Activated CD4-positive, alpha-beta T cell treated with anti-CD3 and anti-CD28 coated beads, Interleukin-2, Interleukin-4, amounts not matched to agents 100 ng/mL and 50 ng/mL, durations not matched to agents 16 hours and 8 hours (primary cell): ENCODE measurements at places on chromosomes 4 and X.

GRCh38 chr4:119070301-119070700 lies 65.3 kb upstream of the MYOZ2 start:
- DNase-seq, result no peak

- no peak for DNase-seq
Observed at GRCh38 chrX:34238896-34239295, 106.8 kb upstream of the FAM47A start.

DNA sequence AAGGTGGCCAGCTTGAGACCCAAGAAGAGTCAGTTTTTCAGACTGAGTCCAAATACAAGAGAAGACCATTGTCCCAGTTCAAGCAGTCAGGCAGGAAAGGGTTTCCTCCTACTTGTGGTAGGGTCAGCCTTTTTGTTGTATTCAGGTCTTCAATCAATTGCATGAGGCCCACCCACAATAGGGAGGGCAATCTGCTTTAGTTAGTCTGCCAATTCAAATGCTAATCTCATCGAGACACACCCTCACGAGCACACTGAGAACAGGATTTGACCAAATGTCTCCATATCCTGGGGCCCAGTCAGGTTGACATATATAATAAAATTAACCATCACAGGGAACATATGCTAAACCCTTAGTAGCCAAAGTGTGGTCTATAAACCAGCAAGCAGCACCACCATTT lies 75.3 kb upstream of the FRMPD3 start:
- DNase-seq, result no peak

- DNase-seq, result no peak
Observed at GRCh38 chrX:97474933-97475332, 591.2 kb downstream of the RPA4 start.

DNA sequence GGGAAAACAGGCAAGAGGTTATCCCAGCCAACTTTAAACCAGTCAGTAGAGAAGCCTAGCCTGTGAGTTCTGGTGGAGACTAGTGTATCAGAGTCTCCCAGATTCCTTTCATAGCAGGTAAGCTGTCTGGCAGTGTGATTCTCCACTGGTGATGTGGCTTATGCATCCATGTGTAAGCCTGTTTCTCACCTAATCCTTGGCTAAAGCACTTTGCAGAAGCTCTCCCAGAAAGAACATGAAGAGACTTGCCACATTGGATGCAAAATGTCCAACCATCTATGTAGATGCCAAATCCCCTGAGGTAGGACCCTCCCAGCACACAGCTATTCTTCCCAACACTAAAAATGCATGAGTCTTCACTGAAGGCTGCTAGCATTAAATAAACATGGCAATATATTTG lies 111.7 kb downstream of the CHRNA9 start:
- no peak for DNase-seq

- DNase-seq, result no peak
Observed at GRCh38 chr4:13511101-13511500, 27.0 kb upstream of the RAB28 start.

GRCh38 chr4:112361181-112361791 lies 64.1 kb downstream of the ALPK1 start:
- DNase-seq, result no peak

DNA sequence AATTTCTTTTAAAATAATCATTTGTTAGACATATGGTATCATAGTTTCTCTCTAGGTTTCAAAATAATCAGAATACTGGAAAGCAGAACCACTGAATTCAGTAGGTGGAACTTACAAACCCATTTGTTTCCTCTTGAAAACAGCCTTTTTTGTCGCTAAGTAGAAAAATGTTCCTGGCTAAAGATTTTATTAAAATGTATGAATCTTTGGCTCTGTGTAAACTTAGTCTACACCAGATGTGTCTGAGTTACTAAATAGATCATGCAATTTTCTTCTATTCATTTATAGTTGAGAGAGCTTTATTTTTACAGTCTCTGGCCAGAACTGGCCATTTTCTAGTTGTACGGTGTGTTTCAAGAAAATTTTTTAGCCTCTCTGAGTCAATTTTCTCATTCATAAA lies 1.0 kb downstream of the CYSLTR1 start:
- no peak for DNase-seq

DNA sequence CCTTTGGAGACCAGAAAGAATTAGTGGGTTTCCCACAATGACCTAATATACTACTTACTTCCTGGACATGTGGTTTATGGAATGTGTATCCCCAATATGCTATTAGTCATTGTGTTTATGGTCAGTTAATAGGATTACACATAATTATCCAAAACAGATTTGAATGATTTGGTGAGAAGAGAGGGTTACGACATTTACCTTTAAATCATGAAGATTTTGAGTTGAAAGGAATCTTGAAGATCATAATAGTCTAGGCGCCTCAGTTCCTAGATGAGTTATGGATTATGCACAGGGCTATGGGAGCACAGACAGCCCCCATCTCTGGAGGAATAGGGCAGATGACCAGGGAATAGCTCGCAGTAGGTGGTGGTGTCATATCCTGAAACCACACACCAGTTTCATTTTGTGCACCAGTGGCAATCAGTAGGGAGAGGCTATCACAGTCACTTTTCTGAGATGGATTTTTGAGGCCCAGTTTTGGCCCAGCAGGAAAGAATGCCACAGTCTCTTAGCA lies 61.3 kb downstream of the SEPTIN11 start:
- DNase-seq, result no peak

DNA sequence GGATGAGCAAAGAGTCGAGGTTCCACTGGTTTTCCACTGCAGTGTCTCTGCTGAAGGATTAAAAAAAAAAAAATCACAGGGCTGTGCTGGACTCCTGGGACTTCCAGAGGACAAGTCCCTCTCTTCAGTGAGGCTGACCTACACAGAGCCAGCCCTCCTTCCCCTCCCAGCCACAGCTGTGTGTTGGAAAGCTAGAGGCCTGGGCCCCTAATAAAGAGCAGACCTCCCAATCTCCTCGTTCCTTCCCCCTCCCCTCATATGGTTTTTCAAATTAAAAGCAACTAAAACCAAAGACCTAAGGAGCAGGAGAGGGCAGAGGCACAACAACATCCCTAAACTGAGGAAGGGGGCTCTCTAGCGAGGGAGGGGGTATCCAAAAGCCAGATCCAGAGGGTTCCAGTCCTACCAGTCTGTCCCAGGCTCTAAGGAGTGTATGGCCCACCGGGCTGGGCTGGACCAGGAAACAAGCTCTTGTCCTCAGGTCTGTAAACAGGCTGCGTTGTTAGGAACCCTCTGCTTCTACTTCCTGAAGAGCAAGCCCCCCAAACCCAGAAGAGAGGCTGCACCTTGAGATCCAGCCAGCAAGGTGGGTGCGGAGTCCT lies 4.0 kb upstream of the PDGFRA start:
- no peak for DNase-seq

DNA sequence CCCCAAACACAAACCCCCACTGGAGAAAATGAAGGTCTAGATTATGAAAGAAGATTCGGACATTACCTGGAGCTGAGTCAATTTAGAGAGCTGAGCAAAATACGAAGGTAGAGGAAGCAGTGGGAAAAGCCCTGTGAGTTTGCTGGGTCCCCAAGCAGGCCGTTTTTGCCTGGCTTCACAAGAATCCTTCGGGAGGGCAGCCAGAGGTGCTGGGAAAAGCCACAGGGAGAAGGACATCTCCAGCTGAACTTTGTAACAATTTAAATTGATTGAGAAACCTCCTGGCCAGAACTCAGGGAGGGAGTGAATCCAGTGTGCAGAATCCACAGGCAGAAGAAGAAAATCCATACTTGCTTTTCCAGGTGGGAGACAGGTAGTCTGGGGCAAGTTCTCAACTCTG lies 319.1 kb upstream of the CT83 start:
- DNase-seq, result no peak

GRCh38 chrX:10602646-10603045 lies 17.7 kb downstream of the MID1 start:
- no peak for DNase-seq
